Activated effector memory CD4-positive, alpha-beta T cell treated with anti-CD3 and anti-CD28 coated beads, Interleukin-2, amount 50 U/mL, for 16 hours (primary cell): ENCODE measurements at places on chromosomes 16 and 17.

GRCh38 chr17:67493812-67494211 lies 116.7 kb downstream of the PITPNC1 start:
- DNase-seq: no peak

DNA sequence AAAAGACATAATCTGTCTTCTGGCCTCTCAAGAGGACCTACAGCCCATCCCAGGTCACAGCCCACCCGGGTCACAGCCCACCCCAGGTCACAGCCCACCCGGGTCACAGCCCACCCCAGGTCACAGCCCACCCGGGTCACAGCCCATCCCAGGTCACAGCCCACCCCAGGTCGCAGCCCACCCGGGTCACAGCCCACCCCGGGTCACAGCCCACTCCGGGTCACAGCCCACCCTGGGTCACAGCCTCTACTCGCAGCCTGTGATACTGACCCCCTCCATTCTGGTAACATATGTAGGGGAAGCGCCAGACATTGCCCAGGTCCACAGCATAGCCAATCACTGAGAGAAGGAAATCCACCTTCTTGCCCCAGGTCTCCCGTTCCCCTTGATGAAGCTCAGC lies 14.2 kb downstream of the SLC6A4 start:
- peak; percentile 33 for DNase-seq

DNA sequence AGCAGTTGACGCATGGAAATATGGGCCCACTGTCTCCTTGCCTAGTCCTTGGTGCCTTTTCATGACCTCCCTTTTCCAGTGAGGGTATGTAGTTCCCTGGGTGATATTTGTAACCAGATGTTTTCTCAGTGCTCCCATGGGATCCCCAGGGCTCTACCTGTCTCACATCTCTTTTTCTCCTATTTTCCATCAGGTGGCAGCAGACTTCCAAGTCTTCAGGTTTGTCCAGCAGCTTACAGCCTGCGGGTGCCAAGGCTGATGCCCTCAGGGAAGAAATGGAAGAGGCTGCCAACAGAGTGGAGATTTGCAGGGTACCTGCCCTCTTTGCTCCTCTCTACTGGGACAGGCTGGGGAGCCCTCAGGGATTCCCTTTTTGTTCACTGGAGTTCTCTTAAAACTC lies 89.1 kb downstream of the ELAC2 start:
- no peak for DNase-seq

GRCh38 chr17:81831563-81831956 lies 1.5 kb downstream of the MCRIP1 start:
- no peak for DNase-seq

DNA sequence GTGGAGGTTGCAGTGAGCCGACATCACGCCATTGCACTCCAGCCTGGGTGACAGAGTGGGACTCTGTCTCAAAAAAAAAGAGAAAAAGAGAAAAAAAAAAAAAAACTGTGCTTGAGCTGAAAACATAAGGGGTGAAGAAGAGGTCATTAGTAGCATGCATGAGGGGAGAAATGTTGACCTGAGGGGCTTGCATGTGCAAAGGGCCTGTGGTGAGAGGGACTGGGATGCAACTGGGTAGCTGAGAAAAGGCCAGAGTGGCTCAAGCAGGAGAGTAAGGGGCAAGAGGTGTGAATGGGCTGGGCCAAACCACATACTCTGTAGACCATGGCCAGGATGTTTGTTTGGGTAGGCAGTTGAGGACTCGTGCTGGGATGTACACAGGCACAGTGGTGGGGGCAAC lies 3.4 kb downstream of the KIF19 start:
- no peak for DNase-seq

GRCh38 chr17:81039854-81040758 lies 5.2 kb downstream of the BAIAP2 start:
- no peak for DNase-seq

GRCh38 chr17:72121164-72122009 lies 567 bp downstream of the SOX9 start:
- DNase-seq: no peak

DNA sequence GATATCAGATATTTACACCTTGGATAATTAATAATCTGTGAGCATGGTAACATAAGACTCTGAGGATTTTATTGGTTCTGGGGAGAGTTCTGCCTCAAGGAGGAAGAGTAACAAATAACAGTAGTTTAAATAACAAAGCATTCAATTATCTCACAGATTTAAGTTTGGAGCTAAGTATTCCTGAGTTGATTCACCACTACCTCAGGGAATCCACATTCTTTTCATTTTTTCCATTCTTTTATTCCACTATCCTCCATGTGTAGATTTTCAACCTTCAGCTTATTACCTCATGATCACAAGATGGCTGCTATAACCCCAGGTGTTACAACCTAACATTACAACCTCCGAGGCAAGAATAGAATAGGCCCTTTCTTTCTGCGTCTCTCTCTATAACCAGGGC lies 252.2 kb upstream of the TOX3 start:
- DNase-seq: no peak

DNA sequence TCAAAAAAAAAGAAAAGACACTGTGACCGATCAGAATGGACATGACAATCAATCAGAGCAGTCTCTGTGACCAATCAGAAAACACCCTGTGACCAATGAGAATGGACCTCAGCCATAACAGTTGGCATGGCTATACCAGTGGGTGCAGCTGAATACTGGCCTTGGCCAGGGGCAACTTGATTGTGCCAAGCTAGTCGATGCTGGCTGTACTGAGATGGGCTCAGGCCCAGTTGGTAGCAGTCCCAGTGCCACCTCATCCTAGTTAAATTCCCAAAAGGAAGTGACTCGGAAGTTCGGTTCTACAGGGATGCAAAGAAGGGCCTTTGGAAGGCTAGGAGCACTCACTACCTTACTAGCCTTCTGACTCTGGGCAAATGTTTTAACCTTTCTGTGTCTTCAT lies 37.2 kb upstream of the BCO1 start:
- DNase-seq: no peak

GRCh38 chr16:4032768-4033167 lies 83.5 kb downstream of the ADCY9 start:
- DNase-seq: no peak

- no peak for DNase-seq
These were observed 988 bp upstream of the IL21R start for GRCh38 chr16:27400751-27401620.

GRCh38 chr17:28141313-28141712 lies 98.8 kb downstream of the NLK start:
- DNase-seq: no peak

- DNase-seq: no peak
These were observed 40.5 kb downstream of the DCUN1D3 start for GRCh38 chr16:20859699-20860098.

GRCh38 chr17:66915204-66915611 lies 49.3 kb upstream of the CACNG4 start:
- DNase-seq: no peak

DNA sequence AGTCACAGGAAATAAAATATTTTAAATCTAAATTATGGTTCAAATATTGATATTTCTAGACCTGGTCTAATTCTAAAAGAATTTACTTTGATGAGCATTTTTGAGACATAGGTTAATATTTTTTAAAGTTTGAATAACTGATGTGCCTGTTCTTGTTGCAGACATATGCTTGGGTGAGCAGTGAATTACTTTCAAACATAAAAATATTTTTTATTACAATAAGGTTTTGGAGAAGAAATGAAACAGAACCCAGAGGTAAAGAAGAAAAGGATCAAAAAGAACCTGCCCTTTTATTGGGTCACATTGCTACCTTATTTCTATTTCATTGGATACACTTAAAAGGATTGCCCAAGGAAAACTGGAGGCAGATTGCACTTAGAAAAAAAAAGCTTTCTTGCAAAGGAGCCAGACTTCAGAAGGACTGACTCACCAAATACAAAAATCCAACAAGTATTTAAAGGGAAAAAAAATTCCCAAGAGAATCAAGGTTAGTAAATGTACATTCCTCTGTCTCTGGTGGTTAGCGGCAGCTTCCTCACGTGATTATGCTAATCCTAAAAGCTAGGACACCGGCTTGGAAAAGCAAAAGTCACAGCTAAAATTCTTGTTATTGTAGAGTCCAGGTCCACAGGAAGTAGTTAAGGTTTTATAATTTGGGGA lies 18.5 kb downstream of the ENPP7 start:
- DNase-seq: no peak

DNA sequence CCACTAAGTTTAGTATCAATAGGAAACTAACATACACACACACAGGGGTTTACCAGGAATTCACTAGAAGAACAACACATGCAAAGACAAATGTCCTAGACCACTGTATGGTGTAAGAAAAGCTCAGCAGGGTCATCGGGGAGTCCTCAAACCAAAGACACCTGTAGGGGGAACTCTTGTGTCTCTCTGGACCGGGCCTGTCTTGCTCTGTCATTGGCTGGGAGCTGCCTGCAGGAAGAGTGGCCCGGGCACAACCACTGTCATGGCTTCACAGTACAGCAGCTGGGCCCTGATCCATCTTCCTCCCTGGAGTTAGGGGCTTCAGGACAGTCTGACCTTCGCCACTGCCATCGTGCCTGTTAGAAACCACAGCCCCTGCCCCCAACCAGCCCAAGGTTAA lies 263.6 kb upstream of the DYNLRB2 start:
- DNase-seq: no peak

DNA sequence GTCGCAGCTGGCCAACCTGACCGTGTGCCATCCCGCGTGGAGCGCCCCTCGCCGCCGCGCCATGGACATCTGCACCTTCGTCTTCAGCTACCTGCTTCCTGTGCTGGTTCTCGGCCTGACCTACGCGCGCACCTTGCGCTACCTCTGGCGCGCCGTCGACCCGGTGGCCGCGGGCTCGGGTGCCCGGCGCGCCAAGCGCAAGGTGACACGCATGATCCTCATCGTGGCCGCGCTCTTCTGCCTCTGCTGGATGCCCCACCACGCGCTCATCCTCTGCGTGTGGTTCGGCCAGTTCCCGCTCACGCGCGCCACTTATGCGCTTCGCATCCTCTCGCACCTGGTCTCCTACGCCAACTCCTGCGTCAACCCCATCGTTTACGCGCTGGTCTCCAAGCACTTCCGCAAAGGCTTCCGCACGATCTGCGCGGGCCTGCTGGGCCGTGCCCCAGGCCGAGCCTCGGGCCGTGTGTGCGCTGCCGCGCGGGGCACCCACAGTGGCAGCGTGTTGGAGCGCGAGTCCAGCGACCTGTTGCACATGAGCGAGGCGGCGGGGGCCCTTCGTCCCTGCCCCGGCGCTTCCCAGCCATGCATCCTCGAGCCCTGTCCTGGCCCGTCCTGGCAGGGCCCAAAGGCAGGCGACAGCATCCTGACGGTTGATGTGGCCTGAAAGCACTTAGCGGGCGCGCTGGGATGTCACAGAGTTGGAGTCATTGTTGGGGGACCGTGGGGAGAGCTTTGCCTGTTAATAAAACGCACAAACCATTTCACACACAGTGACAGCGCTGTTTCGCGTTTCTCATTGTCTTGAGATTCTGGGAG lies 2.0 kb upstream of the ZACN start:
- peak; percentile 74 for DNase-seq

DNA sequence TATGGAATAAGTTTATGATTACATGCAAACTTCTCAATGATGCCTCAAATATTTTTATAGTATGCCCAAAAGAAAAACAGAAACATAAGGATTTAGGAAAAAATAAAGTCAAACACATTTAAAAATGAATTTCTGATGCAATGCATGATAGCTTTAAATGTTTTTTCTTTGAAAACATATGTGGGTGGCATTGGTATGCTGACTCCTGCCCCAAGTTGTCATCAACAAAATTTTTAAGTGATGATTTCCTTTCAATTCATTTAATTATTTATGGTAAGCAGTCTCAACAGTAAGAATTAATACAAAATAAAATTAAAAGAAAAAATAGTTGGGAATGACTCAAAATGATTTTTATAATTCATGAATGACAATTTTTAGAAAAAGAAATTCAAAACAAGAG lies 104.9 kb downstream of the CEP112 start:
- DNase-seq: no peak

DNA sequence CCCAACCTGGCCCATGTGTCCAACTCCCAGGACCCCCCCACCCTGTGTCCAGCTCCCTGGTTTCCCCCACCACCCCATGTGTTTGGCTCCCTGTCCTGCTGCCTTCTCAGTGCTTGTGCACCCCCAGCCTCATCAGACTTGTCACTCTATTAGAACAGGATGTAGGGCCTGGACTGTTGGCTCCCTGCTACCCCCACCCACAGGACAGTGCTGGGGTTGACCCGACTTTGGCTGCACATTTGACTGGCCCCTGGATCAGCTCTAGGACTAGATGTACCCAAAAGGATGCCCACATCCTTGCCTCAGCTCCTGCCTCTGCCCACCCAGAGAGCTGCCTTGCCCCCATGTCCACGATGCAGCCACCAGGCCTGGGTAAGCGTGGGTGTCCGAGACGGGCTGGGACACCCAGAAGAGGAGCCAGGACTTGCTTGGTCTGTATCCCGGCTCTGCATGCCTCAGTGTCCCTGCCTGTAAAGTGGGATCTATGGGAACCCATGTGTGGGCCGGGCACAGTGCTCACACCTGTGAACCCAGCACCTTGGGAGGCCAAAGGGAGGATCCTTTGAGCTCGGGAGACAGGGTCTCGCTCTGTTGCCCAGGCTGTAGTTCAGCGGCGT lies 1.5 kb upstream of the CCDC57 start:
- DNase-seq: no peak

- no peak for DNase-seq
These were observed 158.8 kb upstream of the LHX1 start for GRCh38 chr17:36778448-36778847.

GRCh38 chr17:7355053-7355452 lies at the start of gene TMEM95:
Gene TMEM95, plus strand, starts transcription at chr17:7355156. Its CDS starts 49 bp downstream, at chr17:7355205.
- DNase-seq: no peak

GRCh38 chr17:8153525-8153956 lies 1.3 kb upstream of the PER1 start:
- DNase-seq: peak; percentile 82

DNA sequence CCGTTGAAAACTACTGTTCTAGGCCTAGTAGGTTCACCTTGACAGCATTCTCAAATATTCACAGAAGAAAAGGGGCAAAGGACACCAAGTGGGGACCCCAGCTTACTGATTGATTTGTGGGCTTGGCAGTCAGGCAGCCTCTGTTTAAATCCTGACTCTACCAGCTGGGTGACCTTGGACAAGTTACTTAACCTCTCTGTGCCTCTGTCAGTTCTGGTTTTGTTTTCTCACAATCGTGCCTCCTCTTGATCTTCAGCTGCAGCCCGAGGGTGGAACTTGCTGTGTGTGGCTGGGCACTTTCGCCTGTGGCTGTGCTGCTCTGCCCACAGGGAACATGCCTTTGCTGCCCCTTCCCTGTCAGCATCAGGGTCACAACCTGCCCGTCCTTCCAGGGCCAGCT lies 17.8 kb downstream of the RAP1GAP2 start:
- DNase-seq: no peak

GRCh38 chr17:30271102-30271501 lies 20.6 kb downstream of the BLMH start:
- DNase-seq: no peak

DNA sequence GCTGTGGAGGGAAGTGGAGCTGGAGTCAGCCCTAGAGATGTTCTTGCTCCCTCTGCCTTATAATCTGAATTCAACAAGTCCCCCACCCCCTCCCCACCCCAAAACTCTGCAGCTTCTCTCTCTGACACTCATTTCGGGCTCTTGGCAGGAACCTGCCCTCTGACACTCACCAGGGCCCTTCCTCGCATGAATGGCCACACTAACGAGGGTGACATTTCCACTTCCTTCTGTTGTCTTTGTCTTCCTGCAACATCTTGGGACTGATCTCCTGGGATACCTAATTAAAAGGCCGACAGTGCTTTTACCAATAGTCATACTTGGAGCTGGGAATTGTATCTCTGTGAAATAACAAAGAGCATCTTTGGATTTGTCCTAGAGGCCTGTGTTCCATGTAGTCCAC lies 106.9 kb upstream of the PIRT start:
- no peak for DNase-seq
